ENCODE measurements at places on chromosomes 3 and 15.

DNA sequence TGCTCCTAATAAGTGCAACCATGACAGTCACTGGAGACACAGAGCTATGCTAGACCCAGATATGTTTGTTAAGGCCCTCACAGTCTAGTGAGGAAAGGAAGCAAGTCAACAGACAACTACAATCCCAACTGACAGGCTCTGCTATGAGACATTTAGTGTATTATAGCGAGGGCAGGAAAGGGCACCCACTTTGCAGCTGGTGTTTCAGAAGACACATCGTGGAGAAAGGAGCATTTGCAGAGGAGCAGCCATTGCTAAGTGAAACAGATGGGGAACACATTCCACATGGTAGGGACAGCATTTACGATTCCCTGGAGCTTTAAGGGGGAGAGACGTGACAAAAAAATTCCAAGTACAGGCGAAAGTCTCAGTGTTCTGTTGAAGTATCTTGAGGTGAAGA, 685.6 kb downstream of the AGBL1 start:
- no peak for DNase-seq

DNA sequence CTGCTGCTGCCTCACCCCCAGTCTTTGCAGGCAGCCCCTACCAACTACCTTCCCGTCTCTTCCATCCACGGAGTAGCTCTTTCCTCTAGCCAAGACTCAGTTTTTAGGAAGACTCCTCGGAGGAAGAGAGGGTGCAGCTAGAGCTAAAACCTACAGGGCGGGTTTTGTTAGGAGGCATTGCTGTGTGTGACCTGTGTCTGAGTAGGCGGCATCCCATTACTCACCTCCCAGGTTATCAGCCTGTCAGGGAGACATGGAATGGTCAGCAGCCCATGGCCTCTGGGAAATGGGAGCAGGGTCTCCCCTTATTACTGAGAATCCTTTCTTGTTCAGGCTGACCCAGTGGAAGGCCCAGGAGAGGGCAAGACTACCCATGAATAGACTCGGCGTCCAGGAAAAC, 43.8 kb upstream of the FGD5 start:
- no peak for DNase-seq

DNA sequence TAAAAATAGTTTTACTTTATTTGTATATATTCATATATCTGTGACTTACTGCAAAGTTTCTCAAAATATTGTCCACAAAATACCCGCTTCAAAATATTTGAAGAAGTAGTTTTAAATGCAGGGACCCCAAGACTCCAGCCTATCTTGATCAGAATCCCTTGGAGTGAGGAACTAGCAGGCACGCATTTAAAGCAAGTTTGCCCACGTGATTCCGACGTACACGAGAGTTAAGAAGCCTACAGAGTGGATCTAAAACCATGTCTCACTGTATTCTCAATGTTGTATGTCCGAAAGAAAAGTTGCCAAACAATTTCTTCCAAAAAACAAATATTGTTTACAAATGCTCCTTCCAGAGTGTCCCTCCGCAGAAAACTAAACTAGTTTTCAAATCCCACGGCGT, 1.7 kb downstream of the GABRB3 start:
- DNase-seq = peak; percentile 21

GRCh38 chr3:196969134-196969659, 564 bp upstream of the PIGZ start:
- no peak for DNase-seq

DNA sequence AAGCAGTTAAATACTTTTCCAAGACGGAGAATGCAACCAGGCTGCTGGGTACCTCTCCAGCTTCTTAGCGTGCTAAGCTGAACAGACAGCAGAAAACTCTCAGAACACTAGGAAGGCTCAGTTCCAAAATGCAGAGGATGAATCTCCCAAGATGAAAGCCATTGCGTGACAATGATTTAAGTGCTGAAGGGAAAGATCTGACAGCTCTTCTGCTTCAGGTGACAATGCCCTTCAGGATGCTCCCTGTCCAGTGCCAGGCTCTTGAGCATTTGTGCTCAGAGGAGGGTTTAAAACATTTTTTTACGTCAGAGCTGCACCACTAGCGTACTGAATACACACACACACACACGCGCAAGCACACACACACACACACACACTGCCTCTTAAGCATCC, 26.3 kb downstream of the ARHGEF3 start:
- DNase-seq = no peak

DNA sequence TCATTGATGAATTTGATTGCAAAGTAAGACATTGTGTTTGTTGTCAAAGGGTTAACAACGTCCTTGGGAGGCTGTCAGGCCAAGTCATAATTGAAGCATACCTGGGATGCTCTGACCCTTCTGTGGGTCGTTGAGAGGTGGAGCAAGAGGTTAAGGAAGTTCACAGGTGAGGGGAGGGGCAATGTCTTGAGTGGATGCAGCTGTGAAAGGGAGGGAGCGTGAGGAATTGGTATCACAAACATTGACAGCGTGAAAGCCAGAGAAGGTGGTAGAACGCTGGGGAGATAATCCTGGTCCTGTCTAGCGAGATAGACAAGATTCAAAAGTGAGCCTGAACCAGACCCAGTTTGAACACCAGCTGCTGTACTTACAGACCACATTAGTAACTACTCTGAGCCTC, 79.4 kb downstream of the HES1 start:
- DNase-seq = no peak

- no peak for DNase-seq
These were observed 81.9 kb downstream of the CCK start for GRCh38 chr3:42183991-42184632.

GRCh38 chr15:35055416-35056105, 29.5 kb downstream of the NANOGP8 start:
- no peak for DNase-seq

DNA sequence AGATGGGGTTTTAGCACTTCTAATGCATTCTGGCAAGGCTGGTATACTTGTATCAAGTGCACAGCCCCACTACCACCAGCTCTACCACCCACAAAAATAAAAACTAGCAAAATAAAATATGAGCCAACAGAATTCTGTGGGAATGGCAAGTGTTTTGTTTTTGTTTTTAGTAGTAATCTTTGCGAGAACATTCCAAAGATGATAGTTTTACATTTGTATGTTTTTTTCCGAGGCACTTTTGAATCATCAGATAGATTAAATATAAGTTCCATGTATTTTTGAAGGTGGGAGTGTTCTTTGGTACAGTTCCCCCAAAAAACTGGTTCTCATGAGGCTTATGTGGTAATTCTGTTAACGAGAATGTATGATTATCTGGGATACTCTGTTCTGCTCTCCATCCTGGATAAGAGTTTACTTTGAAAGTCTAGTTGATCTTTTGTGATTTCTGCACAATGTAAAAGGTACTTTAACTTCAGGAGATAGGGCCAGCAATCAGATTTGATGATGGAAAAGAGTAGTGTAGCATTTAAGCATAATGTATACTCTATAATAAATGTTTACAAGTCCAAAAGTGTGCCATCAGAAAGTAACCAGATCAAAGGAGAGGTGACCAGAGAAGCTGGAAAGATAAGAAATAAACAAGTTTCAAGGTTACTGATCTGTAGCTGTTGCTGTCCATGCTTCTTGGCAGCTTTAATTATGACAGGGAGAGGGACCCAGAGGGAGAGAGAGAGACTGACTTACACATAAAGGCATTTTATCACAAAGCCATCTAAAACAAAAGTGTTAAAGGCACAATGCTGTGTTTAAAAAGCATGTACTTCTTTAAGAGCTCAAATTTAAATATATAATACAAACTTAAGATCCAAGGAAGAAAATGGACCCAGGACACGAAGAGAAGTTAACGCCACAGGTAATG, 130.9 kb downstream of the PGPEP1L start:
- no peak for DNase-seq

DNA sequence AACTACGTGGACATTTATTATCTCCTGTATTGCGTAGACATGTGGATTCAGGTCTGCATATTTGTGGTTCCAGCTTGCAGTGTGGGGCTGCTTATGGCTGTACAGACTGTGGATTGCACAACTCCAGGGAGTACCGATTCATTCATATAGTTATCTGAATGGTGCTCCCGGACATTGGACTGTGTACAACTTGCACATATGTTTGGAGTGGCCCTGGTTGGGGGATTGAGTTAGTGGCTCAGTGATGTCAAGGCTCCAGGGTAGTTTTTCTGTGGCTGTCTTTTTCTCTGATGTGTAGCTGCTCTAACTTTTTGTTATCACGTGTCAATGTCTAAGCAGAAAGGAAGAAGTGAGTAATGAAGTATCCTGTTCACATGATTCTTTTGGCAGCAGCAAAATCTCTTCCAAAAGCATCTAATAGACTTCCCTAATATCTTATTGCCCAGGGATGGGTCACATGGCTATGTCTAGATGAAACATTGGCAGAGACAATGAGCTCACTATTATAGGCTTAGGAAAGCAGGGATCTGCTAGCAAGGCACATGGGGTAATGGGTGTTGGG, 15.8 kb downstream of the ST3GAL6 start:
- DNase-seq = no peak

DNA sequence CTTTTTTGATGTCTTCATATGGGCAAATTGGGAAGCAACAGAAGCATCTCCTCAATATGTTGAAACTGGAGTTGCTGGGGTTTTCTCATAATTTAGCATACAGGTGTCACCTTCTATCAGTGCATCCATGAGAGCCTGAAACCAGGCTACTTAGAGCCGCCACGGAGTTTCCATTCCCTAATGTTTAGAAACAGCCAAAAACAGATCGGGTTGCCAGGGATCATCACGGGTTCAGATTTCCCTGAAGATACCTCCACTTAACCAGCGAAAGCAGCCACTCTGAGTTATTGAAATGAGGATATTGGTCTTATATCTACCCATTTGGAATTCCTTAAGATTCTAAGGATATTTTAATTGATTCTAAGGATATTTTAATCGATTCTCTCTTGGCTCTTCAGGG, 14.5 kb downstream of the TERB2 start:
- no peak for DNase-seq

- no peak for DNase-seq
These were observed 976.3 kb downstream of the DIPK2A start for GRCh38 chr3:144947895-144948294.

- DNase-seq = no peak
These were observed 46.2 kb upstream of the EPHA3 start for GRCh38 chr3:89061259-89061658.

GRCh38 chr3:141557961-141558706, 71.3 kb downstream of the RASA2 start:
- no peak for DNase-seq

- no peak for DNase-seq
These were observed 111.9 kb downstream of the SNRPN start for GRCh38 chr15:25066708-25067107.

- peak; percentile 39 for DNase-seq
These were observed 36.7 kb downstream of the HMCES start for GRCh38 chr3:129315223-129315997.

DNA sequence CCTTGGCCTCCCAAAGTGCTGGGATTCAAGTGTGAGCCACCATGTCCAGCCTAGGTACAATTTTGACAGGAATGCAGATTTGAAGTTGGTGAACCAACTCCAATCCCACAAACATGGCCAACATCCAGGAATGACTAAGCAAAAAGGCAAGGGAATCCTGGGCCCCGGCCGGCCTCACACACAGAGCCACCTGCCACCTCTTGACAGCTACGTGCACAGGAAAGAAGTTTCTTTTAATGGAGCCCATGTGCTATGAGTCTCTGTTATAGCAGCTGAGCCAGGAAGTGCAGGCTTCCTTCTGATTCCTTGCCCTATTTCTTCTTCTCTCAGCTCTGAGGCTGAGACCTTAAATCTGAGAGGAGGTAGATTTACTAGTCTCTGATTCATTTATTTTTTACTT, 8.8 kb downstream of the TMEM40 start:
- no peak for DNase-seq

- DNase-seq = no peak
These were observed 21.5 kb downstream of the TTC21A start for GRCh38 chr3:39128951-39129350.

GRCh38 chr3:65096110-65096745, 408.4 kb upstream of the ADAMTS9 start:
- DNase-seq = no peak

DNA sequence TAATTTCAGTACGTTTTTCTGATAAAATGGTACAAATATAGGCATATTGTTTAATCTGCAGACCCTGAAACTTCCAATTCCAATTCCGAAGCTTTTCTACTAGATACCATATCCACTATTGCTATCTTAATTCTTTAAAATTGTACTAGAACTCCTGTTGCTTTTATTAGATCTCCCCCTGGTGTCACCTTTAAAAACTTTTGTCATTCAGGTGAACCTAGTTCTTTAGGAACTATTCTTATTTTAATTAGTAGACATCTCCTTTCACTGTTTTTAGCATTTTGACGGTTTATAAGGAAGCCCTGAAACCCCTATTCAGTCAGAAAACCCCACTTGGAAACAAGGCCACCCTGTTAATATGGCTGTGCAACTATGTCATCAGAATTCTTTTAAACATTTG, 22.3 kb downstream of the C2CD4B start:
- no peak for DNase-seq

- DNase-seq = no peak
These were observed 74.7 kb upstream of the ACKR4 start for GRCh38 chr3:132522353-132522752.

DNA sequence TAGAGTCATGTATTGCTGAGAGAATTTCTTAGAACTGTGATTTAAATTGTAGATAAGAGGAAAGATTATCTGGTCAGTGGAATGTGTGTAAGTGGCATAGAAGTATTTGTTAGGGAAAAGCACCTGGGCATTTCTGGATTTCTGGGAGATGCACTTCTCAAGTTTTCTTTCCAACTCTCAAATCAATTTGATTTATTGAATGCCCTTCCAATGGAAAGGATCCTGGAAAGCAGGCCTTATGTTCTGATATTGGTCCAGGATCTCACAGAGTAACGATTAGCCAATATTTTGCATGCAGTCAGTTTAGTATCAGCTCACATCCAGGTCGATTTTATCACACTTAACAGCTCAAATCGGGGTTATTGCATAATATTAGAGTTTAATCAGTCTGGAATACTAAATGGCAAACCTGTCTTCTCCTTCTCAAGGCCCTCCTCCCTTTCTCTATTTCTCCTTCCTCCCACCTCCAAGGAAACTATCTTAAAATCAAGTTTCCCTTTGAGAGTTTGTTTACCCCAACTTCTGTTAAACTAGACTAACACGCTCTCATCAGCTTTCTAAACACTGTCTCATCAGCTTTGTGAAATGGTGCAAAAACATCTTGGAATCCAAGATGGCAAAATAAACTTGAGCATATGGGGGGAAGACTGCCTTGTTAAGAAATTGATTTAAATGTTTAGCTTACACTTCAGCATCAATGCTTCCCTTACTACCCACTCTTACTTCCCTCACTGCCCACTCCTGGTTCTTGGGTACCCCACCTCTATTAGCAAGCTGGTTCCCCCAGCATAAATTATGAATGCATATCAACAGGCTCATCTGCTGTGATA, 9.5 kb downstream of the SOX2 start:
- no peak for DNase-seq

GRCh38 chr3:46228260-46229242, 13.7 kb upstream of the CCR3 start:
- no peak for DNase-seq

- DNase-seq = no peak
These were observed 164.8 kb upstream of the BHLHE40 start for GRCh38 chr3:4814305-4814903.

GRCh38 chr15:52331490-52332240, 36.1 kb upstream of the MYO5C start:
- DNase-seq = no peak

- no peak for DNase-seq
These were observed 209.9 kb upstream of the SEMA6D start for GRCh38 chr15:47507221-47507985.

Data from DMS79 (cell line).